ENCODE measurements at places on chromosomes 4 and X. TPM values are rescaled to one million over a fixed set of nuclear protein-coding genes. Genes with fewer than 3 reads are reported as not detected.

Gene NWD2
- total RNA-seq = 1.3 TPM

Gene CYTL1
- total RNA-seq = 0.29 TPM

DNA sequence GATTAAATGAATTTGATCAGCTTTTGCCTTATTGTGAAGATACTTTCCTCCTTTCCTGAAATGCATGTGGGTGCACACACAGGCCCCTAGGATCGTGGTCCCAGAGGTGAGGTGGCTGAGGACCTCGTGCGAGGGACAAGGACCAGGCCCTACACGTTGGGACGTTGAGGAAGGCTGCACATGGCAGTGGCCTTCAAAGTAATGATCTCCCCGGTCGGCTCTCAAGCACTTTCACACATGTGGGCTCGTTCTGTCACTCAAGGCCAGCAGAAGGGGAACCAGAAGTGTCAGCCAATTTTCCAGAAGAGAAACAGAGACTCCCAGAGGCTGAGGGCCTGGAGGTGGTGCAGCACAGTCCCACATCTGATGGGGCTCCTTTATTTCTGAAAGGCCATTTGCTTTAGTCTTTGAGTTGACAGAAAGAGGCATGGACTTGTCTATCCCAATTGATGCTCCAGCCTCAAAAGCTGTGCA lies 196.8 kb downstream of the AFAP1 start:
- no peak for DNase-seq

Gene ZCCHC18
- 1.0 TPM for total RNA-seq

DNA sequence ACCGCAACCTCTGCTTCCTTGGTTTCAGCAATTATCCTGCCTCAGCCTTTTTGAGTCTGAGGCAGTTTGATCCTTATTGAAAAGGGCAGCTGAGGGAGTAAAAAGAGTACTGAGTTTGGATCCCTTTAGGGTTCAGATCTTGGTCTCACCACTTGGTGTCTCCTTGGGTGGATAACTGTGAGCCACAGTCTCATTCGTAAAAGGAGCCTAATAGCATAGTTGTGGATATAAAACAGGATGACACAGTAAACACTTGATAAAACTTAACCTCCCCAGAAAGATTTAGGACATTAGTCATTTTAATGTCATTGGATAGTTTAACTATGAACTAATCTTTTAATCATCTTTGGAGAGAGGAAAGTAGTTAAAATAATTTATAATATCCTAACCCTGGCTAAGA lies 173.0 kb downstream of the ANK2 start:
- DNase-seq = no peak

DNA sequence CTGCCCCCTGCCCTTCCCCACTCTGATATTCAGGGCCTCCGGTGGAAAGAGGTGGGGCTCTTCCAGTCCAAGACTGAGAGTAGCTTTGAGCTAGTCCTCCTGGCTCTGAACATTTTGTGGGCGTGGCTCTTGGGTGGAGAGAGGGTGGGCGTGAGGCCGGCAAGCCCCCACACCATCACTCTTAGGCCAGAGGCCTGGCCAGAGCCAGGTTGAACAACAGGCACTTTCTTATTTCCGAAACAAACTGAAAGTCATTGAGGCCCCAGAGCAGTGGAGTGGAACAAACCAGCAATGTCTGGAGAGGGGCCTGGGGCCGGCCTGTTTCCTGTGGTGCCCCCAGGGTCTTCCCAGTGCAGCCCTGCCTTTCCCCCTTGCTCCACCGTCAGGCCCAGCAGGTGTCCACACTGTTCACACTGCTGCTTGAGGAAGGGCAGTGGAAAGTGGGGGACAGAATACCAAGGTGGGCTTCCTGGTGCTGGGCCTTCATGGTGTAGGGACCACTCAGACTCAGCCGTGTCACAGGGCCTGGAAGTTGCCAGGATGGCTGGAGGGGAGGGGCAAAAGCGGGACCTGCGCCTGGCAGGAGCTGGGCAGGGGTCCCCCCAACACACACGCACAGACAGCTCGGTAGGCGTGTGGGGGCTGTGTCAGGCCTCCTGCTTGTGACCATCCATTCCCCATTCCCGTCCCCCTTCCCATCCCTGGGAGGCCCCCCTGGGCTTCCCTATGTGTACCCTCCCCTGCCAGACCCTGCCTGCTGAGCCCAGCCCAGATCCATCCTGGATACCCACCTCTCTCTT lies 2.9 kb downstream of the ADRA2C start:
- no peak for DNase-seq

Gene DMP1
- not detected for total RNA-seq

Gene CFI
- 11.8 TPM for total RNA-seq

DNA sequence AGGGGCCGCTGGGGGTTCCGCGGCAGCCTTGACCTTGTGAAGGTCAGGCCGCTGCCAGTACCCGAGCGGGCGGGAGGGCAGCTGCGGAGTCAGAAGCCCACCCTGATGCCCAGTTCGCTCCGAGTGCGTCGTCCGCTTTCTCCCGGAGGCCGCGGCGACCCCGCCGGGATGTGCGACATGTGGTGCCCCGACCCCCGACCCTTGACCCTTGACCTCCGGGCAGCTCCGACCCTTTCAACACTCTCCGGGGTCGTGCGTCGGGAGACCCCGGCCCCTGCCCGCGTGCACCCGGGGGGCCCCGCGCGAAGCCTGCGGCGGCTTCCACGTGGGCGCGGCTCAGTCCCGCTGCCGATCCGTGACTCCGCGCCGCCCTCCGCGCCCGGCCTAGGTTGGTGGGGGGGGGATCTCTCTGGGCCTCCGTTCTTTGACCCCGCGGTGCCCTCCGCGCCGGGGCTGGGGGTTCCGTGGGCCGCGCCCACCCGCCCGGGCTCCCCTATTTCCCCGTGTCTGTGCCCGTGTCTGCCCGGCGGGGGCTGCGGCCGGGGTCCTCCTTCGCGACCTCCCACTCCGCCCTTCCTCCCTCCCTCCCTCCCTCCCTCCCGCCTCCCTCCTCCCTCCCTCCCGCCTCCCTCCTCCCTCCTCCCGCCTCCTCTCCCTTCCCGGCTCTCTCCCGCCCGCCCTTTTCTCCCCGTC lies 609 bp upstream of the SLC25A6 start:
- no peak for DNase-seq

- peak; percentile 45 for DNase-seq
Observed at GRCh38 chrX:71103110-71103983, 3.2 kb downstream of the CXorf65 start.

GRCh38 chr4:101127176-101127790 lies 220.0 kb downstream of the PPP3CA start:
- no peak for DNase-seq

- no peak for DNase-seq
Observed at GRCh38 chrX:142076633-142077032, 128.5 kb downstream of the MAGEC2 start.

GRCh38 chrX:17519358-17519757 lies 144.4 kb downstream of the NHS start:
- DNase-seq = peak; percentile 54

Gene SLC16A2
- total RNA-seq = 2.3 TPM

DNA sequence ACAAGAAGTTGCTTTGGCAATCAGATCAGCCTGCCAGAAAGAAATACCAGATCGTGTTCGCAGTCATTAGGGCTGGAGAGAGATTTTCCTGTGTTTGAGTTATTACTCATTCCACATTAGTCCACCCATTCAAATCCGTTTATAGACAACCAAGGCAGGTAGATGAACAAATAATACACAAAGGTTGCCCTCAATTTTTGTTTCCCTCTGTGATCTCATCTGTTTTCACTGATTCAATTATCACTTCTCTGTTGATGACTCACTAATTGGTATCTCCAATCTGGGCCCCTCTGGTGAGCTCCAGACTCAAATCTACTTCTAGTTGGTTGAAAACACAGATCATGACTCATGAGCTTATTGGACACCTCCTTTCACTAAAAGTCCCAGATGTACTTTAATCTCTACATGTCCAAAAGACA lies 54.5 kb downstream of the CHM start:
- DNase-seq = no peak

DNA sequence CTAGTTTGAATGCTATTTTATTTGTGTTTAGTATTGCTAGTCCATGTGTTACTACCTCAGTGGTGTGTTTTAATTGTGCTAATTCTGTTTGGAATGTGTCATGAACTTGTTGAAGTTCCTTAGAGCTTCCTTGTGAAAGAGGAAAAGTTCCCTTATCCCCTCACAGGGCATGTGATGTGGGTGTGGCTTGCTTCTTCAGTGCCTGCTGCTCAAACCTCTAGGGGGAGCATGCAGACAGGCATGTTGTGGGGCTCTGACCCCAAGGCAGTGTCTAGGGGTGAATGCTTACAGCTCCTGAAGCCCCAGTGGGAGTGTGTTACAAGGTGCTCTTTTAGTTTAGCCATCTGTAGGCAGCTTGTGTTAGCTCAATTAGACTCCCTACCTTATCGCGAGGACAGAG lies 86.5 kb downstream of the MAGED4 start:
- DNase-seq = peak; percentile 2

DNA sequence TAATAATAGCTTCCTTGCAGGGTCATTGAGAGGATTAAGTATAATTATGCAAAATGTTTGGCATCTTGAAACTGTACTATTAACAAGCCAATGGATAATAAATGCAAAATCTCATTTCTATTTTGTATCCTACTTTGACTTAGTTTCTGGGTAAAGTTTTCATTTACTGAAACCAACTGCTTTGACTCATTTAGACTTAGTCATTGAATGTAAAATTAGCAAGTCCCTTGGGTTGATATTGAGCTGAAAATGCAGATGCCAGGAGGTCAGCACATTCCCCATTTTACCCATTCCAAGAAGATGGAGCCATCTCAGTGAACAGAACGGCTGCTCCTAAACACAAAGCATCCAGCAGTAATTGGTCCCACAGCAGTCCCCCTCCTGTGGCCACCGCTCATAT lies 74.7 kb upstream of the GATB start:
- DNase-seq = no peak

Gene GPAT3
- total RNA-seq = 43.3 TPM

GRCh38 chr4:39406763-39407583 lies at the start of gene KLB:
KLB (plus strand) TSS chr4:39406930; CDS start chr4:39406950, 20 bp downstream.
- no peak for DNase-seq

DNA sequence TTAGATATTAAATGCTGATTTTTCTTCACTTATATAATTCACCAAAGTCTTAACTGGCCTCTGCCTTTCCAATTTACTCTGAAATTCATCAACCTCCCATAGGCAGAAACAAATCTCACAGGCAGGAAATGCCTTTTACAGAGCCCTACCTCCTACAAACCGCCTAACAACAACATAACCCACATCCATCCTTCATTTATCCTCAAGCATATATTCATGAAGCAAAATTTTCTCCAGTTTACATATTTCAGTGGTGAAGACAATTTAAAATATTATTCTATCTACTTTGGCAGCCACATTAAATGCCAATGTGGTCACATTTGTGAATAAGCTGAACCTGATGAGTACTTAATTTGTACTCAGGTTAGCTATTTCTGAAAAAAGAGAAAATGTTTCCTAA lies 30.3 kb downstream of the SEPSECS start:
- no peak for DNase-seq

DNA sequence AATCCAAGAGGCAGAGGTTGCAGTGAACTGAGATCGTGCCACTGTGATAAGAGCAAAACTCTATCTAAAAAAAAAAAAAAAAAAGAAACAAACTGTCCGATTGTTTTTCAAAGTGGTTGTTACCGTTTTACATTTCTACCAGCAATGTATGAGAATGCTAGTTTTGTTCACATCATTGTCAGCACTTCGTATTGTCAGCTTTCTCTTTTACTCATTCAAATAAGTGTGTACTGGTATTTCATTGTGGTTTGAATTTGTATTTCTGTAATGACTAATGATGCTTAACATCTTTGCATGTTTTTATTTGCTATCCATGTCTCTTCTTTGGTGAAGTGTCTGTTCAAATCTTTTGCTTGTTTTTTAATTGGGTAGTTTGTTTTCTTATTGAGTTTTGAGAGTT lies 65.8 kb downstream of the GPR101 start:
- no peak for DNase-seq

DNA sequence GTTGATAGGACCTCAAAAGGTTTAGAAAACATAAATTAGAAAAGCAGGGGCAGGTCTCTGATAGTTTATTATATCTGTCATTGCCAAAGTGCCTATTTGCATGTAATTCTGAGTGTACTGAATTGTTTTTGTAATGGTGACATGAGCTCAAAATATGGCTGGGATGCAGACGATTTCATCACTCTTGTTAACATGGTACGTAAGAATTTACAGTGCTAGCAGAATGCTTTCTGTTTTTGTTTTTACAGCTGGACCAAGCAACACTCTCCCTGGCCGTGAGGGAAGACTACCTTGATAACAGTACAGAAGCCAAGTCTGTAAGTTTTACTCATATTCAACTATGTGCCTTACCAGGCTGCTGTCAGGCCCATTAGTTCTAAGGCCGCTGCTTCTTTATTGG lies 58.1 kb downstream of the PHEX start:
- DNase-seq = no peak

Gene HTN3
- not detected for total RNA-seq

Gene ADH6
- total RNA-seq = 6.2 TPM

DNA sequence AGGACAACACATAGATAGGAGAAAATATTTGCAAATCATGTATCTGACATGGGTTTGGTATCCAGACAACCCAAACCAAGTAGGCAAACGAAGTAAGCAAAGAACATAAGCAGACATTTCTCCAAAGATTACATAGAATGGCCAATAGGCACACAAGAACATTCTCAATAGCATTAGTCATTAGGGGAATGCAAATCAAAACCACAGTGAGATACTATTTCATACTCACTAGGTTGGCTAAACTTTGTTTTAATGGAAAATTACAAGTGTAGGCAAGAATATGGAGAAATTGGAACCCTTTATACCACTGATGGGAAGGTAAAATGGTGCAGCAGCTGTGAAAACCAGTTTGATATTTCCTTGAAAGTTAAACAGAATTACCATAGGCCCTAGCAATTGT lies 74.7 kb downstream of the CHRNA9 start:
- DNase-seq = no peak

DNA sequence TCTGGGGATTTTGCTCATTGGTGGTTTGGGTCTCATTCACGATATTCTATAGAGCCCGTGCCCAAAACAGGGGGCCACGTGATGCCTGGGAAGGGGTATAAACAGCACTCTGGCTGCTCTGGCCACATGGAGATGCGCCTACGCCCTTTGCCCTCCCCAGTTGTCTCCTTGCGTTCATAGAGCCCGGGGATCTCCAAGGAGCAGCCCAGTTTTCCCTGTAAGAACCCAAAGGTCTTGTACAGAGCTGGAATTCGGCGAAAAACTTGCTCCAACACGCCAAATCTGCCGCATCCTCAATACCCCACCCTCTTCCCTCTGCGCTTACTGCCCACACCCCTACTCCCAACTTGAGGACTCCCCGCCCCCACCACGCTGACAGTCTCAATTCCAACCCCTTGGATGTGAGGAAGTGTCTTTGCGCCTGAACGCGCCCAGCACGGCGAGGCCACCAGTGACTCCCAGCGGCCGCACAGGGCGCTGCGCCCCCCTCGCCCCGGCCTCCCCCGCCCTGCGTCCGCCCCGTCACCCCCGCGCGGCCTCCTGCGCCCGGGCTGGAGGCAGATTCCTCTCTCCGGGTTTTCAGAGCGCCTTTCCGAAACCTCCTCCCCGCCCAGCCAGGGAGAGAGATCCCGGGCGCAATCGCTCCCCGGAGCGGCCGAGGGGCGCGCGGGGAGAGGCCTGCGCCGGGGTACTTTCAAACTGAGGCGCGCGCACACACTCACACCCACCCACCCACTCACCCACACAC lies at the start of gene NHS:
Gene NHS, plus strand, starts transcription at position 582 of the 748 bp plus-strand sequence. CDS start 558 bp downstream, outside the sequence.
- peak; percentile 66 for DNase-seq

- no peak for DNase-seq
Observed at GRCh38 chr4:27716693-27717430, 856.2 kb downstream of the STIM2 start.

GRCh38 chr4:24915121-24915922 lies 2.5 kb upstream of the CCDC149 start:
- DNase-seq = peak; percentile 23

GRCh38 chr4:74884266-74884665 lies 48.6 kb upstream of the PARM1 start:
- no peak for DNase-seq

GRCh38 chr4:113935190-113935589 lies 44.3 kb downstream of the ARSJ start:
- no peak for DNase-seq

All from mucosa of descending colon (tissue), 3 donors.